M059J (cell line): ENCODE measurements at places on chromosomes 5 and 9.
A peak's percentile ranks its signal among the peaks of the same experiment; 100 is the strongest.

DNA sequence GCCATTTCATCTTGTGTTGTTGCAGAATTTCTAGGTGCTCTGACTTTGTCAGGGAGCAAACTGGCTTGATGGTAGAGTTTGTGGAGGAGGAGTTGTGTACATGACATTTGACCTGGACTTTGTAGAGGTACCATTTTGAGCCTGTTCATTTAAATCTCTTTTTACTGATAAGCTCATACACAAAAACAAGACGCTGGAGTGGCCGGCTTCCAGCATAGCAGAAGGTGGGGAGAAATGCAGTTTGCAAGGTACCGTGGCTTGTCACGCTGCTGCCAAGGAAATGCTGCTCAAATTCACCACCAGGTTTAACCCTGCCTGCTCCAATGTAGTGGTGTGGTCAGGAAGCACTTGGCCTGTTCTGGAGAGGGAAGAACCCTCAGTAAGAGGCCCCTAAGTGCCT, 18.9 kb upstream of the IQGAP2 start:
- DNase-seq = no peak

DNA sequence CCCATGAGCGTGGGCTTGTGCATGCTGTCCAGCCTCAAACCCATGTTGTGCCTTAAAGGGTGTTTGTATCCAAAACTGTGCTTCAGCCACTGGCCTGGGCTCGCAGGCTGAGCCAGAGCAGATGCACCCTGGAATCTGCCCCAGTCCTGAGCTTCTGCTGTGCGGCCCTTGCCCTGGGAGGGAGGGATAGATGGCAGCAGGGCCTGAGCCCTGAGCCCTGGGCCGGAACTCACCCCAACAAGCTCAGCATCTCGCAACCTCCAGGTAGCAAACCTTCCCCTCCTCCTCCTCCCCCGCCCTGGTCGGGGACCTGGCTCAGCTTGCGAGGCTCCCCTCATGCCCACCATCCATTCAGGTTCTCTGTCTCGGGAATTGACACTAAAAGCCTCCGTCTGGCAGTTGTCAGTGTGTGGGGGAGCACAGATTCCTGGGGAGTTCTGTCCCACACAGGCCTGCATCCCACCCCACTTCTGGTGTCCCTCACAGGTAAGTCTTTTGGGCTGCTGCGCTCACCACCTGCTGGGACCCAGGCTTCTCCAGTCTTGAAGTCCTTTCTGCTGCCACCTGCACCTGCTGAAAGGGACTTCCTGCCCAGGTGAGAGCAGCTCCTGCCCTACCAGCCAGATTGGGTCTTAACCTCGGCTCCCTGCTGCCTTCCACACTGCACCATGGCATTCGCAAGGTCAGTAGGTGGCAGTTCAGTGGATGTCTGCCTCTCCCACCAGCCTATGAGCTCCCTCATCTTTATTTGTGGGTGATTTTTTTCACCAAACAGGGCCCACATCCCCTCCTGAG, 55.2 kb upstream of the OLFM1 start:
- no peak for DNase-seq

- no peak for DNase-seq
These were observed 183.2 kb upstream of the TAS2R1 start for GRCh38 chr5:9813305-9813704.

DNA sequence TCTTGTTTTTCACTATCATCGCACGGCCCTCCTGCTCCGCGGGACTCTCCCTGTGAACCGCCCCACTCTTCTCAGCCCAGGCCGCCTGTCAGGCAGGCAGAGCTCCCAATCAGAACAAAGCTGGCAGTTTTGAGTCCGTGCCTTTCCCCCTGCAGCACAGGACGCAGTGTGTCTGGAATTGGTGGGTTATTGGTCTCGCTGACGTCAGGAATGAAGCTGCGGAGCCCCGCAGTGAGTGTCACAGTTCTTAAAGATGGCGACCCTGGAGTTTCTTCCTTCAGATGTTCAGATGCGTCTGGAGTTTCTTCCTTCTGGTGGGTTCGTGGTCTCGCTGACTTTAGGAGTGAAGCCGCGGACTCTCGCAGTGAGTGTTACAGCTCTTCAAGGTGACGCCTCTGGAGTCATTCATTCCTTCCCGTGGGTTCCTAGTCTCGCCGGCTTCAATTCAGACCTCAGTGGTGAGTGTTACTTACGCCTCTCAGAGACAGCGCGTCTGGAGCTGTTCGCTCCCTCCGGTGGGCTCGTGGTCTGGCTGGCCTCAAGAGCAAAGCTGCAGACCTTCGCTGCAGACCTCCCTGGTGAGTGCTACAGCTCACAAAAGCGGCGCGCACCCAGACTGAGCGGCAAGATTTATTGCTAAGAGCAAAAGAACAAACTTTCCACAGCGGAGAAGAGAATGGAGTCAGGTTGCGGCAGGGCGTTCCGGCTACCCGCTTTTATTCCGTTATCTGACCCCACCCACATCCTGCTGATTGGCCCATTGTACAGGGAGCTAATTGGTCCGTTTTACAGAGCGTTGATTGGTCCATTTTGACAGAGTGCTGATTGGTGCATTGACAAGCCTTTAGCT, 7.4 kb downstream of the ZDHHC11B start:
- DNase-seq = no peak

- DNase-seq = peak; percentile 15
These were observed 8.5 kb downstream of the MTREX start for GRCh38 chr5:55316289-55316688.

DNA sequence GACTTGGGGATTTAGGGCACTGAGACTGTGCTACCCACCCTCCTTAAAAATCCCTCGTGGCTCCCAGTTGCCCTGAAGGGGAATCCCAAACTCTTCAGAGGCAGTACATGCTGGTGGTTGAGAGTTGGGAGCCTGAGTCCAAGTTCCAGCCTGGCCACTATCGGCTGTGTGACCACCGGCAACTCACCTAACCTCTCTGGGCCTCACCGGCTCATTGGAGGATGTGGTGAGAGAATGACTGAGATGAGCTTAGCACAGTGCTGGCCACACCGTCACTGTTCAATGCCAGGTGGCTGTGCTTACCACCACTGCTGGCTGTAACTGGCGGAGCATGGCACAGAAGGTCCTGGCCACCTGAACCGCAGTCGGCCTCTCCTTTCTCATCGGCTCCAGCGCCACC, 200.2 kb downstream of the C9orf50 start:
- no peak for DNase-seq

- no peak for DNase-seq
These were observed 3.7 kb upstream of the MRNIP start for GRCh38 chr5:179862296-179862695.

GRCh38 chr5:35674049-35674448, 56.4 kb downstream of the SPEF2 start:
- DNase-seq = no peak

- peak; percentile 97 for DNase-seq
These were observed 511.2 kb downstream of the SEMA5A start for GRCh38 chr5:9034649-9035048.

DNA sequence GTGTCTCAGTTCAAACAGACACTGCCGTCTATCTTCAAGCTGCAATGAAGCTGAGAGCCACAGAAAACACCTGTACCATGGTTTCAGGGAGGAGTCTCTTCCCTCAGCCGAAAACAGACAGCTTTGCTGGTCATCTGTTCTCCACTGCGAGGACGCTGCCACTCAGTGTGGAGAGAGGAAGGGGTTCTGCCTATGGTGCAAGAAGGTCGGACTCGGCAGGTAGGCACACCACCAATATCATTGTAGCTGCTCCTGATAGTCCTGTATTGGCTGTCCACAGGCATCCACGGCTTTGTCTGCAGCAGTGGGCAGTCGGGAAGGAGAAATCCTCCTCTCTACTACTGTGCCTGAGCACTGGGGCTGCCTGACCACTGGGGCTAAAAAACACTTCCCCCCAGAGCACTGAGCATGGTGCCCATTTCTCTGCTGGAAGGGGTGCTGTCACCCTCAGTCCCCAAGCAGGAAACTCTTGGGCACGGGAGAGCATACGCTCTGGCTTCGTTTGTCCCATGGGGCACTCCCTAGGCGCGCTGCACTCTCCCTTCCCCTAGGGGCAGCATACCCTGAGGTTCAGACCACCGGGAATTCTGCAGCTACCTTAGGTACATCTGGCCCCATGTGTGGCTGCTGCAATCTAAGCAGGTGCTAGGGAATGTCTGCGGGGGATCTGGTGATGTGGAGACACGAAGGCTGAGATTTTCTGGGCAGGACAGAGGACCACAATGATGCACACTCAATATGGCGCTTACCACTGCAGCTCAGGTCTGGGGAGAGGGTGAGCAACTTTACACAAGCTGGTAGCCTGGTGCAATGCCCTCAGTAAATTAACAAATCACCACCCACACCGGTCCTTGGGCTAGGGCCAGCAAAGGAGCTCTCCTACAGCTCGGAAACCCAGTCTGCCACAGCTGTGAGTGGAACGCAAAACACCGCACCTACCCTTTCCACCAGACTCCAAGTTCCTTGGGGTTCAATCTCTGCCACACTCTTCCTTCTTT, 880.9 kb upstream of the SEMA6A start:
- DNase-seq = no peak

DNA sequence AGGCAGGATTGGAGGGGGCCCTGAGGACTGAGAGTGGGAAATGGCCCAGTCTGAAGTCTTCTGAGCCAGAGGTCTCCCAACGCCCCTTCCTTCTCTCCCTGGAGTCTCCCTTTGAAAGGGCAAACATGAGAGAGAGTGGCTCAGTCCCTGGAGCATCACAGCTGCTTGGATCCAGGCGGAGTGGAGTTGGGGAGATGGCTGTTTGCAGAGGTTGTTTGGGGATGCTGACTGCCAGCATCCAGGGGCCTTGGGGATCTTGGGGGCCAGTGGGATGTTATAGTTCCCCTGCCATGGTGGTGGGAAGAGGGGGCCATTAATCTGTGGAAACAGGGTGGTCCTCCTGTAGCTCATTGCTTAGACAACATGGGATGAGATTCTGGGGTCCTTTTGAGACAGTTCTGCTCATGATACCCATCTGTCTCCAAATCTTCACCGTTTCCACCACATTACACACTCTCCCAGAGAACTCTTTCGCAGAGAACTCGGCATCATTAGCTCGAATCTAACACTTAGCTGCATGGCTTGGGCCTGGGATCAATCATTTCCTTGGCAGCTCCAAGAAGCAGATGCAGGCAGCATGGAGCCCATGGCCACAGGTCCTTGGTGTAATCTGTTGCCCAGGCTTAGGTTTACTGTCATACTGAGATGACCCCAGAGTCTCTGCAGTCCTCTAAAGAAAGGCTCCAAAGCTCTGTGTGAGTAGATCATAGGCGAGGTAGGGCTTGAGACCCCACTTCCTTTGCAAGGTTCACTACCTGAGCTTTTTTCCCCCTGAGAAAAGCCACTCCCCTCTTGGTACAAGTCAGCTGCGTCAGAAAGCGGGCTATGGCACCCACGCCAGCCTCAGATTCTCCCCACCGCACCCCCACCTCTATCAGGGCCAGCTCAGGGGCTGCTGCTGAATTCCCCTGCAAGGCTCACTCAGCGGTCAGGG, 54.4 kb upstream of the SH3PXD2B start:
- no peak for DNase-seq

DNA sequence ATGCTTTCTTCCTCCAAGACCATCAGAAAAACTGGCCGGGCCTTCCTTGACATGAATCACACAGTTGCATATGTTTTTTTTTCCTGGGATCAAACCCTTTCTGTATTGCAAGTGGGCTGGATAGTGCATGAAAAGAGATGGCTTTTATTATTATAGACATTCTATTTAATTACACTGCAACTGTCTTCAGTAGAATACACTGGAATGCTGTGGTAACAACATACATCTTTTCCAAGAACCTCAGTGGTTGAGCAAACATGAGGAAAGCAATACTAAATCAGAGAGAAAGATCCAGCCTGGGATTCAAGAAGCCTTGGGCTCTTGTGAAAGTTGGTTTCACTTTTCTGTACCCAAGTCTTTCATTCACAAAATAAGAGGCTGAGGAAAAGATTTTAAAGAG, 193.0 kb downstream of the DMAC1 start:
- no peak for DNase-seq

GRCh38 chr9:91771027-91771426, 179.0 kb downstream of the ROR2 start:
- peak; percentile 74 for DNase-seq

DNA sequence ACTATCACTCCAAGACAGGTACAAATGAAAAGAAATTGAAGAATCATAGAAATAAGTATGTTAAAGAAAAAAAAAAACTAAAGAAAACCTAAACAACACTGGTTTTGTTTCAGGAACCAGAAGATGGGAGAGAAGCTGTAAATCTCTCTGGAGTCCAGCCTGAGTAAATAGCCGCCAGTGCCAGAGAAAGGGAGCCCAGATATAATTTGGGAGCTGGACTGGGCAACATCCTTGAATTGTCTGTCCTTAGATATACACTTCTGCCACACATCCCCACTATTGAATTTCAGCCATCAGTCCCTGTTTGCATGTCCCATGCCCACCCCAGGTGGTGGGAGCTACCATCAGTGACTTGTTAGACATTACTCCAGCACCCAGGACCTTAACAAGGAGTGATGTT, 979.6 kb downstream of the DTWD2 start:
- DNase-seq = no peak

GRCh38 chr9:90018688-90019087, 413.9 kb downstream of the GADD45G start:
- DNase-seq = no peak

GRCh38 chr9:127535834-127536233, 76.2 kb upstream of the STXBP1 start:
- peak; percentile 52 for DNase-seq

DNA sequence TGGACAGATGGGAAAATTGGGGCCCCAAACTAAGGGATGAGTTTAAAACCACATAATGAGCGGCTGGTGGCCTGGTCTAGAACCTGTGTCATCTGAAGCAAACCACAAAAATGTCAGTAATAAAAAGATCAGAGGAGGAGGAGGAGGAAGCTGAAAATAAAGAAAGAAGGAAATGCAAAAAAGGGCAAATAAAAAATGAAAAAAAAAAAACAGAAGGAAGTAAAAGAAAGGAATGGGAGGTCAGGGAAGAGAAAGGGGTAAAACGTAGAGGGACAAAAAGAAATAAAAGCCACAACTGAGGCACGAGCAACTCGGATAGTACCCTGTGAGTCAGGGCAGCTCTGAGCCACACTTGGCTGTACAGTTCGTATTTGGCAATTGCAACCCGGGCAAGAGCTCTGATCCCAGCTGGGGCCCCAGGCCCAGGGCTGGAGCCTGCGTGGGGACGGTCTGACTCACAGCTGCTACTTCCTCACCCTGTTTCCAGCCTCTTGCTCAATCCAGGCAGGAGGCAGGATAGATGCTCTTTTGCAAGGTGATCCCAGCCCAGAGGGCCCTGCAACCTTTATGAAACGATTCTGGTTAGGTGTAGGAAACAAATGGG, 137.9 kb upstream of the TRIM32 start:
- DNase-seq = peak; percentile 97

DNA sequence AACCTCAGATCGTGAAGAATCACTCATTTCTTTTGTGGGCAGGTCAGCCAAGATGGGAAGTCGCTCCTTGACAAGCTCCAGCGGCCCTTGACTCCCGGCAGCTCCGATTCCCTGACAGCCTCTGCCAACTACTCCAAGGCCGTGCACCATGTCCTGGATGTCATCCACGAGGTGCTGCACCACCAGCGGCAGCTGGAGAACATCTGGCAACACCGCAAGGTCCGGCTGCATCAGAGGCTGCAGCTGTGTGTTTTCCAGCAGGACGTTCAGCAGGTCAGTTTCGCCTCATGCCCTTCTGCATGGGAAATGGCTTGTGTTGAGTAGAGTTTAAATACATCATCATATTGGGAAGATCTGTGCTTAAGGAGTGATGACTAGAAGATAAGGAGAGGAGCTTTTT, 173.3 kb downstream of the TRIO start:
- DNase-seq = no peak

GRCh38 chr5:119275601-119276173, 80.1 kb upstream of the TNFAIP8 start:
- DNase-seq = no peak
